ENCODE measurements at places on chromosomes 7 and 10.

- DNase-seq: no peak
Measured at GRCh38 chr7:55171157-55171556, 152.3 kb downstream of the EGFR start.

DNA sequence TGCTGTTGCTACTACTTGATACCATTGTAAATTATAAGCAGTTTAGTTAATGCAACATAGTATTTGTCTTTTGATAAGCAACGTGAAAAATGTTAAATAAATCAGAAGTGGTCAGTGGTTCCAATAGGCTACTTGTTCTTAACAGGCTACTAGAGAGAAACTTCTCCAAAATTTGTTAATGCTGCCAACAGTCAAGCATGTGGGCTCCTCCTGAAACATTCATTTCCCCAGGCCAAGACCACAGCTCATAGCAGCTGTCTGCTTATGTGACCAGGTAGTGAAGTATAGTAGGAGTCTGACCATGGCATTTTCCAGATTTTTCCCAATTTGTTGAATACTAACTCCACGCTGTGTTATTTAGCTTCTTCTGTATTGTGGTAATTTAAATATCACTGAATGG lies 81.0 kb downstream of the CYP51A1 start:
- DNase-seq: no peak

DNA sequence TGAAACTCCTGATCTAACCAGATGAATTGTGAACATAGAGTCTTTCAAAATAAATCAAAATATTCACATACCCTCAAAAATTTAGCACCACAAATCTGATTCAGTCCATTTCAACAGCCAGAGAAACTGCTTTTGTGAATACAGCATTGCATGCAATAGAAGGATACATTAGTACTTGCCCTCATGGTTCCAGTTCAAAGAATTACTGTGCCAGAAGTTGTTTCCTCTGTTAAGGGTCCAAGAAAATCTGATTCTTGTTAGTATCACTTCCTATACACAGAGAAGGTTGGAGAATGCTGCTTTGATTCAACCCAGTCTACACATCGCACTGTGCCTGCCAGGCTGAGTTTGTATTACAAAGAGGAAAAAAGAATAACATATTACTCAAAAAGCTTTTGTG lies 115.6 kb downstream of the TFEC start:
- DNase-seq: no peak

- no peak for DNase-seq
Measured at GRCh38 chr10:47239211-47239610, 60.8 kb upstream of the GDF10 start.

DNA sequence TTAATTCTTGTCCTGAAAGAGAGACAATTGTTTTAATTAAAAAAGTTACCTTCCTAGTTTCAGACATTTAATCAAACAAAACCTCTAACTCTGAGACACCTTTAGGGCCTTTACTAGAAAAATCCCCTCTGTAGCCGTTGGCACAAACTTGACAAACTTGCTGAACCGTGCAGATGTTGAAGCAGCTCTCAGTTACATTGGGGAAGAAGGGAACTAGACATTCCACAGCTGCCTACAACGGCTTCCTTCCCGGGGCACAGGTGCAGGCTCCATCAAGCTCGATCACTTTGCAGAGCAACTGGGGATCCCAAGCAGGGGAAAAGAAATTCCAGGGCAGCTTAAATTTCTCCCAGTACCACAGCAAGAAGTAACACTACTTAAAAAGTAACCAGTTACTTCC lies 141.3 kb downstream of the SKAP2 start:
- no peak for DNase-seq

GRCh38 chr10:17423632-17424186 lies 30.7 kb downstream of the ST8SIA6 start:
- no peak for DNase-seq

DNA sequence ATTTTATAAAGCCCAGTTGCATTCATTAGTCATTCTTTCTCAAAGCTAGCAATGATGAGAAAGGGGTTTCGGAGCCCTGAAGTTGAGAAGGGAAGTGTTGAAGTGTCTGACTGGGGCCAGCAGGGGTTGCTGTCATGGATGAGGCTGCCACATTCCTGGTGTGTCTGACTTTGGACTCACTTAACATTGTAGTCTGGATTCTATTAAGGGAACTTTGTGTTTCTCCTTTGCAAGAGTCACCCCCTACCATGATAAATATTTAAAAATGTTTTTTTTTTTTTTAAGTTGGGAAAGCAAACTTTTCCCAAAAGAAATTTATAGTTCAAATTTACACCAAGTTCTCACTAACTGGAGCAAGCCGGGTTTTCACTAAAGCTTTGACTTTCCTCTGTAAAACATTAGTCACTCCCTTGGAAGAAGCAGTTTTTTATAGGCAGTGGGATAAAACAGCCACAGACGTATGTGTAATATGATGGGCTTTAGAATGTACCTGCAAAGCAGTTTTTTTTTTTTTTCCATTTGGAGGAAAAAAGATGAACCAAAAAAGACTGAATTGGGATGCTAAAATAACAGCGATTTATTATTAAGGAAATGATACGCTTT lies 243.6 kb downstream of the TWIST1 start:
- DNase-seq: no peak

GRCh38 chr10:131915990-131916766 lies 15.4 kb downstream of the PPP2R2D start:
- DNase-seq: no peak

DNA sequence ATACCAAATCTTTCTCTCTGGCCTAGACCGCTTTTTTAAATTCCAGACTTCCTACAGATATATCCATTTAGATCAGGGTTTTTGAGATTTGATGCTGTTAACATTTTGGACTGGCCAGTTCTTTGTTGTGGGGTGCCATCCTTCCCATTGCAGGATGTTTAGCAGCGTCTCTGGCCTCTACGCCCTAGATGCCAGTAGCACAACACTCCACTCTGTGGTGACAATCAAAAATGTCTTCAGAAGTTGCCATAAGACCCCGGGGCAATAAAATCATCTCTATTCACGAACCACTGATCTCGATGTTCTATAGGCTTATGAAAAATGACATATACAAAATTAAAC lies 46.3 kb downstream of the HDAC9 start:
- DNase-seq: no peak
